NCI-H460 (cell line): ENCODE measurements at places on chromosomes 5 and 9. TPM values are rescaled to one million over a fixed set of nuclear protein-coding genes. Genes with fewer than 3 reads are reported as not detected.

DNA sequence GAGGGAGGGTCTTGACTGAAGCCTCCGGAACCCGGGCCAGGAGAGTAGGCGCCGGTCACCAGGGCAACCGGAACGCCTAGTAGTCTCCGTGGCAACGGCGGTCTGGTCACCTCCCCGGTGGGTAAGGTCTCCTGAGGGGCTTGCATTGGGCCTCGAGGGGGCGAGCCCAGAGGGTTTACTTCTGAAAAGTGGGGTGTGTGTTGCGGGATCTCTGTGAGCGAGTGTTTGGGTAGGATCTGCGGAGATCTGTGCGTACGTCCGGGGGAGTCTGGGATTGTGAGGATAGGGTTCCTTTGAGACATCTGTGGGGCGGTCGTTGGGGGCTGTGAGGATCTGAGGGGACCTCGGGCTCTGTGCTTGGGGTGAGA lies at the start of gene FAM221B:
FAM221B (minus strand) TSS at position 17 of the 368 bp plus-strand sequence. CDS start 2,571 bp downstream, outside the sequence.
- no peak for DNase-seq

DNA sequence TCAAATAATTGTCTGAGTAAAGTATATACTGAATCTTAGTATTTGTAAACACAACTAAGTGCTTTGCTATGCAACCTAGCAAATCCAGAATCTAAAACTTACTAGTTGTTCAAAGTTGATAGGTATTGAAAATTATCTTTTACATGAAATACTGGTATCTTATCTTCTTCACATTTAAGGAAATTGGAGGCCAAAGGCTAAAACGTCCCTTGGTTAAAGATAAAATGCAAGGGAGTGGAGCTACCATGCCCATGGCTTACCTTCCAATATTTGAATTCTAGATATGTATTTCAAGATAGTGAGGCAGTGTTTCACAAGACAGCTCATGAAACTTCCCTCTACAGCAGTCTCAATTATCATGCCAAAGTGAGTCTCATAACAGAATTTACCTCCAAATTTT lies 373.5 kb downstream of the KIAA0825 start:
- no peak for DNase-seq

GRCh38 chr5:160441311-160441781 lies 19.7 kb downstream of the PTTG1 start:
- DNase-seq, result no peak

DNA sequence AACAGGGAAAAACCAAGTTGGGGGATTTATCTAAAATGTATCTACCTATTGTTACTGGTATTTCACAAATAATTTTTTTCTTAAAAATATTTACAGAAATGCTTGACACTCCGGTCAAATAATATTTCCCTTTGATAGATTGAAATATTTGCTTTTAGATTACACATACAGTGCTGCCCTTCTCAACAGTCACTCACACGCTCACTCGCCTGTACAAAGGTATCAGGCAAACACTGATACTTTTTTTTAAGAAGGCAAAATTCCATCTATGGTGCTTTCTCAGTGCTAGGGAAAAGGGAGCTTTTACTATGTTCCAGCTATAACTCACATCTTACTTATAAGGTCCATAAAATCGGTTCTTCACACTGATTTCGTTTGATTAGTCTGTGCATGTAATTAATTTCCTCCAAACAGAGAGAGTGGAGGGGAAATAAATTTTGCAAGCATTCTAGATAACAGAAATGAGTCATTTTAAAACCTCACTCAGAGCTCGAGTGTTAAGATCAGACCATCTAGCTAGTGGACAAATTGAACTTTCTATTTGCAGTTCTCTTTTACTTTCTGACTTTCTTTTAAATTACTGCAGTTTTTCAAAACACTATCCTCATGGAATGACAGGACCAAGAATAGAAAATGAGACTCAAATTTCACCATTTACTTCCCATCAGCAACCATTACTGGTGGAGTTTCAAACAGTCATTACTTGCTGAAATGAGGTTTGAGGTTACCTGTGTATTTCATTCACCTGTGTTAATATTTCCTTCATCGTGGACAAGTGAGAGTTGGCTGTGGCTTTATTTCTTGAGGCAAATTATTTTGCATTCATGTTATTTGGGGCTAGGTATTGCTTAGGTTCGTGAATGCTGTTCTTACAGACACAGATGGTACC lies 273.2 kb downstream of the RAB3C start:
- no peak for DNase-seq

DNA sequence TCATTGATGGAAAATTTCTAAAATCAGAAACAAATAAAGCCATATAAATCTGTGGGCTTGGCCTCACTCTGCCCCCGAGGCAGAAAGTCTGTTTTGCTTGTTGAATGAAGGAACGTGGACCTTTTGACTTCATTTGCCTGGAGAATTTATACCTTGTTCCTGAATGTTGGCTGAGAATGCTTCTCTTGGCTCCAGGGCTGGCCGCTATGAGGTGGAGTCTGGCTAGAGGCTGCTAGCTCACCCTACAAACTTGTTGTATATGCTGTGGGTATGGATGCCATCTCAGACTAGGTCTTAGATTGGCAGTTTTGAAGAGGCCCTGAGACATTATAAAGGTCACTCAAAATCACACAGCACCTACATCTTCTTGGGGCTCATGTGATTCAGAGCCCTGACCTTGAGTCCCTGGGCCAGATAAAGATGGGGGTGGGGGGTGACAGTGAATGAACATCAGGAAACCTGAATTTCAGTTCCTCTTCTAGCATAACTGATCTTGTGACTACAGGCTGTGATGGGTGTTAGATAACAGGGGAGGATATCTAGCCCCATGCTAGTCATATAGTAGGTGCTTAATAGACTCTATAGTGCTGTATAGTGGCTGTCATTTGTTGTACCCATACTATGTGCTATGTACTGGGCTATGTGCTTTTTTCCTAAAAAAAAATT lies 2.8 kb downstream of the GM2A start:
- no peak for DNase-seq

DIRAS2 gene
- 0.43 and 0.59 TPM in 2 replicates for total RNA-seq

MRPL22 gene
- 48.5 and 58.1 TPM in 2 replicates for total RNA-seq

- DNase-seq, result no peak
Measured at GRCh38 chr5:57675236-57675635, 192.6 kb upstream of the ACTBL2 start.

GRCh38 chr5:14879937-14880589 lies 8.5 kb upstream of the ANKH start:
- no peak for DNase-seq

MED7 gene
- total RNA-seq, result 17.7 and 20.9 TPM in 2 replicates

GRCh38 chr9:92642041-92642451 lies 27.9 kb downstream of the IPPK start:
- DNase-seq, result no peak

GRCh38 chr5:171365351-171365750 lies 22.3 kb upstream of the NPM1 start:
- DNase-seq, result no peak

AHRR gene
- 3.2 and 3.7 TPM in 2 replicates for total RNA-seq

TAF9 gene
- total RNA-seq, result 251 and 266 TPM in 2 replicates

GOLM1 gene
- 91.4 and 111 TPM in 2 replicates for total RNA-seq
